Ureter (tissue), 1 donor: ENCODE measurements at places on chromosomes 1 and 21. TPM values are rescaled to one million over a fixed set of nuclear protein-coding genes. Genes with fewer than 3 reads are reported as not detected.

Gene PIGP
- total RNA-seq: 38.6 TPM

Gene ADAMTSL4
- total RNA-seq: 48.2 TPM

Gene MIXL1
- 0.52 TPM for total RNA-seq

Gene ADAMTS5
- 10.3 TPM for total RNA-seq

Gene ILDR2
- 14.2 TPM for total RNA-seq

Gene NLRP3
- total RNA-seq: 1.9 TPM

Gene CD1E
- total RNA-seq: 0.52 TPM

Gene C1orf116
- 45.7 TPM for total RNA-seq

Gene SLC44A5
- total RNA-seq: 0.29 TPM

Gene URB1
- 34.6 TPM for total RNA-seq

Gene ASPM
- 0.42 TPM for total RNA-seq

Gene UBL4B
- not detected for total RNA-seq

GRCh38 chr1:205358579-205358978 lies 1.9 kb upstream of the KLHDC8A start:
- DNase-seq: no peak

DNA sequence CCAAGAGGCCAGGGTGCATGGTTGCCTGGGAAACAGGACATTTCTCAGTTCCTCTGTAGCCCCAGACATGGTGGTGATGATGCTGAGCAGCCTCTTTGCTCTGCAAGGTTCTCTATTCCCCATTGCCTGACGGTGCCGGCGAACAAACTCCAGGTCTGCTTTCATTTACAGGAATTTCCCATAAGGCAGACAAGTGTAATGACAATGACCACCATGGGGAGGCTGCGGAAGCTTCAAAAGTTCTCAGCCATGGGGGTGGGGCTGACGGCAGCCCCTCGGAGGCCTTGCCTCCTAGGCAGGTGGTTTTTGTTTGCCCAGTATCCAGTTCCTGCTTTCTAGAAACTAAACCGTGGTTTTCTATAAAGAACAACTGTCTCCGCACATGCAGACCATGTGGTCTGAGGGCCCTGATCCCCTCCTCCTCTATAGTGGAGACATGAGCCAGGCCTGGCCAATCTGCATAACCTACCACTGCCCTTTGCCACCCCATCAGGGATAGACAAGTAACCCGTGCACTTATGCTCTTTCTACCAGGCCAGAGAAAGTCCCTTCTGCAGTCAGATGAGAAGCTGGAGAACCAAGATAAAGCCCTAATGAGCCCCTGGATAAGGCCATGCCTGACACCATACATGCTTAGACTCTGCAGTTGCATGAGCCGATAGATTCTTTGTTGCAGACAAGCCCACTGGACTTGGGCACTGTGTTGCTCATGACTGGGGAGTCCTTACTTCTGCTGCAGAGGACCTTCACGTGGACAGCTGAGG lies 54.1 kb downstream of the LDLRAD2 start:
- DNase-seq: no peak

GRCh38 chr1:175164751-175165150 lies 27.8 kb downstream of the KIAA0040 start:
- DNase-seq: no peak

DNA sequence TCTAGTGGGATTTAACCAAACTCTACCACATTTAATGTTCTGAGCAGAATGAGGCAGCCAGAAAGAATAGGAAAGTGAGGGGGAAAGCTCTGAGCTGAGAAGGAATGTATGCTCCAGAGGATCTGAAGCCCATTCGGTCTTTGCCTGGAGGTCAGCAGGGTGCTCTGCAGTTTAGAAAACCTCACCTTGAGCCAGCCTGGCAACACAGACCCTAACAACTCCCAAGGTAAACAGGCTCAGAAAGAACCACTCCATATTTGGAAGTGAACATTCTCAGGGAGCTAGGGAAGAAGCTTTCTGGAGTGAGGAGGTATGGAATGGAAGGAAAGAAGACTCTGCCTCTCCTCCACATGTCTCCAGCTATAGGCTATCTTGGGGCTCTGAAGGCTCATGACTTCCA lies 398.8 kb downstream of the SEC16B start:
- DNase-seq: no peak

- no peak for DNase-seq
These were observed 10.1 kb upstream of the UTP25 start for GRCh38 chr1:209817691-209818090.

DNA sequence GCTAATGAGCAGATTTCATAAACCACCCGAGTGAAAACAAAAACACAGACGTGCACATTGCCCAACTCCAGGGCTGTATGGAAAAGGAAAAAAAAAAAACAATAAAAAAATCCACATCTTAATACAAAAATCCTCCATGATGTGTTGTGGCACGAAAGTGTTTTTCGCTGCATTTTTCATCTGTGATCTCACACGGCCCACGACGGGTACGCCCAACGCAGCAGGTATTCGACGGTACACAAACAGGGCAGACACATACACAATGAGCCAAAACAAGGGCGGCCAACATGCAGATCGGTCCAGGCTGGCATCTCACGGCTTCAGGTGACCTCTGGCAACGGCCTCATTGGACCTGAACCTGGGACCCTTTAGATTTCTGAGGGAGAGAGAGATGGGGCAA lies 31.1 kb downstream of the CASZ1 start:
- no peak for DNase-seq

- no peak for DNase-seq
These were observed 36.5 kb downstream of the PUM1 start for GRCh38 chr1:31029026-31029425.

- DNase-seq: no peak
These were observed 45.5 kb upstream of the SPOCD1 start for GRCh38 chr1:31861346-31861745.

GRCh38 chr1:2482588-2482987 lies 6.5 kb downstream of the PLCH2 start:
- DNase-seq: no peak

- DNase-seq: no peak
These were observed 81.1 kb downstream of the LHX4 start for GRCh38 chr1:180311011-180311730.

DNA sequence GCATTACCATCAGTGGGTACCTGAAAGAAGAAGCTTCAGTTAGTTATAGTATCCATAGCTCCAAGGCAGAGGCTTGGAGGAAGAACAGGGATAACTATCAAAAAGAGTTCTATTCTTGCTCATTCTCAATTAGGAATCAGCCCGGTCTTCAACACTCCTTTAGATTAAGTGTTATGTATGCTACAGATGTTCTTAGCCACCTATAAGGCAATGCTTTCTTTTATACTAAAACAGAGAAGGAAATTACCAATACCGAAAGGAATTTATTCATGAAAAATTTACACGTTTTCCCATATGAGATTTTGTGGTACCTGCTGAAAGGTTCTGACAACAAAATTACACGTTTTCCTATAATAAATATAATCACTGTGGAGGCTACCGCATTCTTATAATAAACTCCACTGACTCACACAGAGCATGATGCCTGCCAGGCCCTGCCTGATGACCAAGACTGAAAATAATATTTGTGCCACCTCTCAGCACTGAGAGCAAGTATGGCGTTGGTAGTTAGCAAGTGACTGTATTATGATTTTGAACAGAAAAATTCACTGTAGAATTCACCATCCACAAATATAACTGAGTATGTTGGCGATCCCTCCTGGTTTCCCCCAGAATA lies 58.3 kb downstream of the APP start:
- no peak for DNase-seq

DNA sequence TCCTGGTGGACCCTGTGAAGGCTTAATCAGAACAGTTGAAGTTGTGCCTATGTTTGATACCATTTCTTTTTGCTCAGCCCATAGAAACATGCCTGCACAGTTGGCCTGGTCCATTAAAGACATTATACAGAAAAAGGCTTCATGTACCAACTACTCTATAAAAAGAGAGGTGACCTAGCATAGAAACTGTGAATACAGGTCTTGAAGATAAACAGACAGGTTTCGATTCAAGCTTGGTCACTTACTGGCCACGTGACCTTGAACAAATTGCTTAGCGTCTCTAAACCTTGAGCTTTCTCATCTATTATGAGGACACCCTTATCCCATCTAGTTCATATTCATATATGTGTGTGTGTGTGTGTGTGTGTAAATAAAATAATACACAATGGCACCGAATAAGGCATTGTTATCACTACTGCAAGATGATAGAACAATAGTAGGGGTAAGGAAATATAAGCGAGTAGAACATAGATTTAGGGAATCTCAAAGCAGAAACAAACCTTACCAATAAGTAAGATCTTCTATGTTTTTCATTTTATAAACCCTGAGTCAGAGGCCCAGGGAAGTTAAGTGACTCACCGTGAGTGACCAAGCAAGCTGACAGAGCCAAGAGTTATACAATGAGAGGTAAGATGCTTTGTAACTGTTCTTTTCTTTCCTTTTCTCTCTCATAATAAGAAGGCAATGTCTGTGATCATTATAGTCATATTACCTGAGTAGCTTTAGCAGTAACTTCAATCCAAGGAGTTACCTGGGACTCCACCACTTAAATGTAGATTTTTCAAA lies 476.8 kb upstream of the DEPDC1 start:
- no peak for DNase-seq

DNA sequence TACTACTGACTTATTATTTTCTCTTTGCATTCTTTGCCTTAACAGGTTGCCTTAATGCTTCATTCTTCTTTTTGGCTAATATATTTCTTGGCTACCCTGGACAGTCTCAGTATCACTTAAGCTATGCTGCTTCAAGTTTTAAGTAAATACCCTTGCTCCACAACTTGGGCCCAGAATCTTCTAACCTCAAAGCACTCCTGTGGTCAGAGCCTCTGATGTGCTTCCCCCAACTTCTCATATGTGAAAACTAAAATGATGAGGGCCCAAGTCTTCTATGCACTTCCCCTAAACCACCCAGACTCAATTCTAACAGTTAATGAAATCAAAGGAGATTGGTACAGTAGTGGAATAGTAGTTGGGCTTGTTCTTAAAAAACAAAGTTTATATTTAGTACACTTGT lies 314.1 kb downstream of the PLPP3 start:
- no peak for DNase-seq

DNA sequence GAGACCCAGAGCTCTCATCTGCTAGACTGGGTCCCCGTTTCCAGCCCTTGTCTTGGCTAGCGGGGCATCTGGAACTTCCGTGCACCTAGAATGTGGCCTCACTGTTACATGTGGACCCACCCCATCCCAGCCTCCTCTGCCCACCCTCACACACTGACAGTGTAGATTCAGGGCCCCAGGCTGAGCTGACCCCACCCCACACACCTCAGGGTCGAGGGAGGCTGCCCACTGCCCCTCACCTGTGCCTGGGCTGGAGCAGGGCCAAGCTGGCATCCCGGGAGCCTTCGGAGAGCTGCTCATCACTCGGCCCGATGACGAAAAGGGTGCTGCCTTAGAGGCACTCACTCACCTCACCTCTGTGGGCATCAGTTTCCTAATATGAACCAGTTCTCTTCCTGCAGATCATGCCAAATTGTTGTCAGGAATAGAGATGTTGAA lies 11.1 kb downstream of the ACOT11 start:
- DNase-seq: no peak

GRCh38 chr1:154960446-154961136 lies 991 bp downstream of the PYGO2 start:
- no peak for DNase-seq

GRCh38 chr1:31688233-31688918 lies 15.4 kb downstream of the COL16A1 start:
- no peak for DNase-seq

DNA sequence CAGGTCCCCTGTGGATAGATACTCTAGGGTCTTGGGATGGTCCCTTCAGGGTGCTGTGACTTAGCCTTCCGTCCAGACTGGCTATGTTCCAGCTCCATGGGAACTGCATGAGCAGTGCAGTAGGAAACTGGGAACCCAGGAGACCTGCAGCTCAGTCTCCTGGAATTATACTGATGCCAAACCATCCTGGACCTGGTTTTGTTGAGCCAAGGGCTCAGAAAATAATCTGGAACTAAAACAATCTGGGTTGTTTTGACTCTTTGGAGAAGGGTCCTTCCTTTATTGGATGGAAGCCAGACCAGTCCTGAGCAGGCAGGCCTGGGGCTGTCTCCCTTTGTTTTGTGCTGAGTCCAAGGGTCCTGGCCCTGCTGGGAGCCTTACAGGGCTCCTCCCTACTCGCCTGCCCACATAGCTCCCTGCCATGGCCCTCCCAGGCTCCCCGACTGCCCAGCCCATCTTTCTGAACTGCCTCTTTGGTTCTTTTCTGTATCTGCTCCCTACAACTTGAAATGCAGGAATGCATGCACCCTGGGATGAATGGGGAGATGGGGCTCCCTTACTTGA lies 1.2 kb downstream of the IPO13 start:
- DNase-seq: no peak

DNA sequence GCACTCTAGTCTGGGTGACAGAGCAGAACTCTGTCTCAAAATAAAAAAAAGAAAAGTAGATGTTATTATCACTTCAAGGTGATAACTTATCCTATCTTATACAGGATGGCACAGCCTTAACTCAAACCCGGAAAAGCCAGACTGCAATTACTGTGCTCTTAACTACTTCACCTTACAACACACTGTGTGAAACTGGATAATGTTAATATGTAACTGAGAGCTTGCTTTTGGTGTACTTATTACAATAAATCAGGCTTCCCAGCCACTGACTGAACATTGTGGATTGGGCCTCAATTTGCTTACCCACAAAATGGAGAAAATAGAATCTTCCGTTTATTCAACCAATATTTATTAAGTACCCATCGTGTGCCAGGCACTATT lies 1.4 kb downstream of the ORC1 start:
- DNase-seq: no peak

DNA sequence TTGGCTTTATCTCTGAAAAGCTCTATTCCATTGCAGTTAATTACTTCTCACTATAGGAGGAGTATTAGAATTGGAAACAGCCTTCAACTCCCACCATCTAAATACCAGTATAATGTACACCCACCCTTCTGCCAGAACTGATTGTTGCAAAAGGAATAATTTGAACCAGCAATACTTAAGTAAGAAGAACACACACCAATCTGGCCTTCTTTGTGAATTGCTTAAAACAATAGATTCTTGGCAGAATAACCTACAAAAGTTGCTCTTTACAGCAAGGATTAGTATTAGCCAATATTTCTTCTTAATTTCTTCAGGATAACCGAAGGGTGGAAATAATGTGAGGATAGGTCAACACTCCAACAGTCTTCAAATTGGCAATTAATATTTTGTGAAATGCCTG lies 54.9 kb upstream of the ADAMTS5 start:
- no peak for DNase-seq

DNA sequence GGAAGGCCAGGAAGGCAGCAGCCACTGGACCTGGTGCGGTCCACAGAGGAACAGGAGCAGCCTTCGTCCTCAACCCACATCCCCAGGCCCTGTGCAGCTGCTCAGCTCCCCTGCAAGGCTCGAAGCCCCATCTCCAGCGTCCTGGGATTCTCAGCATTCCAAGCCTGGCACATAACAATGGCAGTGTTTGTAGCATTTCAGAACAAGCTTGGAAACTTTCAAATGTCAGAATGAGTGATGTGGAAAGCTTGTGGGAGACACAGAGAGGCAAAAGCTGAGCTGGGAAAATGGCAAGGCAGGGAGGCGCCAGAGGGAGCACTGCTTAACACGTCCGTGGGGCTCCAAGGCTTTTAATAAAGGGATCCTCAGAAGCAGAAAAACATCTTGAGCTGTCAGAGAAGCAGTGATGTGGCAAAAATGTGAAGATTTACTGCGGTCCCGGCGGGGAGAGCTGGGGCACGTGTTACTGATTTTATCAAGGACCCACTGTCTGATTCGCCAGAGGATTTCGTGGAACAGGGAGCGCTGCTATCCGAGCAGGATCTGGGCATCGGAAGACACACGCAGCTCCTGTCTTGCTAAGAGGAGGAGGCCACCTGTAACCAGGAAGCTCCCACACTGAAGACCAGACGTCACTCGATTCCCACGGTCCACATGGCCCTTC lies 38.1 kb downstream of the TOMM20 start:
- DNase-seq: no peak
